Activated T-cell treated with anti-CD3 and anti-CD28 coated beads, Interleukin-2, amount 50 U/mL, for 1 hour (primary cell): ENCODE measurements at places on chromosomes 4 and X.

GRCh38 chr4:155305619-155306018 lies 71.1 kb downstream of the MAP9 start:
- DNase-seq, result no peak

DNA sequence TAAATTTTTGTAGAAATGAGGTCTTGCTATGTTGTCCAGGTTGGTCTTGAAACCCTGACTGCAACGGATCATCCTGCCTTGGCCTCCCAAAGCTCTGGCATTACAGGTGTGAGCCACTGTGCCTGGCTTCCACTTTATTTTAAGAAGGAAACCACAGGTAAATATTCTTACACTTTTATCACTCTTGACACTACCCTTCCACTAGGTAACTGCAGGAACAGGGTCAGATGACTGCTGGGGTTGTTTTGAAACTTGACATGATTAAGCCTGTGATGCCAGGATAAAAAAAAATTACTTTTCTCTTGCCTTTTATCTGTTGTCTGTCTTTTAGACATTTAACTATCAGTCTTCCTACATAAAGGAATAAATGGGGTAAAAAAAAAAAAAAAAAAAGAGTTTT lies 43.5 kb downstream of the COQ2 start:
- no peak for DNase-seq

DNA sequence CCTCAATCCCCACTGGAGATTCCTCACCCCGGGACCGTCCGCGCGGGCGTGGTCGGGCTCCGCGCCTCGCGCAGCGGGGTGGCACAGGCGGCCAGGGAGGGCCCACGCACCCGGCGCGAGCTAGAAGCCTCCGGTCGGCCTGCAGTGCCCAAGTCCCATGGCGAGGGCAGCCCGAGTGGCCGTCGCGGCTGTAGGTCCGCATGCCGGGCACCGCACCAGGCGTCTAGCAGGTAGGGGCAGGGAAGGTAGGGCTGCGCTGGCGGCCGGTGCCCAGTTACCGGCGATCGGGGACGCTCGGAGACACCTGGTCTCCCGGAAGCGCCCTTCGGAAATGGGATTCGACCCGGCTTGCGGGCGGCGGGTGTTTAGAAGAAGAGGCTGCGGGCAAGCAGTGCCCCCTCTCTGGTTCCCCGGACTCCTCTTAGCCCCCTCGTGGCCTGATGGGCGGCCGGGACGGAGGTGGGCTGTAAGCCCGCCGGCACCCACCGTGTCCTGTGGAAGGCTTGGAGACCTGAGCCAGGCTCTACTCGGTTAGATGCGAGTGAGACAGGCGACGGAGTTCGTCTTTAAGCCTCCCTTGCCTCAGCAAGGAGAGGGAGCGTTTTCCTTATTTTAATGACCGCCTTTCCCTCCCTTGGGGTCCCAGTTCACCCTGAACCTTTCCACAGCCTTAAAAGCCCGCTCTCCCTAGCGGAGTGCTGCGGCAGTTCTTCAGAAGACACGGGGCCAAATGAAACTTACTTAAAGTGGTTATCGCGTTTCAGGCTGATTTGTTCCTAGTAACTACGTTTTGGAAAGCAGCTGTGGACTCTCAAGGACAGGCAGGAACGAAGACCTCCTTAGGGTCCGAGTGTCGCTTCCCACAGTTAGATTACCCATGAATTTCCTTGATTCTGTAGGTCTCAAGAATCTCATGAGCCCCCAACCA lies 821 bp downstream of the SLITRK2 start:
- no peak for DNase-seq

- DNase-seq, result no peak
These were observed 48.8 kb upstream of the GALNT7 start for GRCh38 chr4:173119818-173120217.

- no peak for DNase-seq
These were observed 411.8 kb downstream of the PPP1R2C start for GRCh38 chrX:42366181-42366580.

DNA sequence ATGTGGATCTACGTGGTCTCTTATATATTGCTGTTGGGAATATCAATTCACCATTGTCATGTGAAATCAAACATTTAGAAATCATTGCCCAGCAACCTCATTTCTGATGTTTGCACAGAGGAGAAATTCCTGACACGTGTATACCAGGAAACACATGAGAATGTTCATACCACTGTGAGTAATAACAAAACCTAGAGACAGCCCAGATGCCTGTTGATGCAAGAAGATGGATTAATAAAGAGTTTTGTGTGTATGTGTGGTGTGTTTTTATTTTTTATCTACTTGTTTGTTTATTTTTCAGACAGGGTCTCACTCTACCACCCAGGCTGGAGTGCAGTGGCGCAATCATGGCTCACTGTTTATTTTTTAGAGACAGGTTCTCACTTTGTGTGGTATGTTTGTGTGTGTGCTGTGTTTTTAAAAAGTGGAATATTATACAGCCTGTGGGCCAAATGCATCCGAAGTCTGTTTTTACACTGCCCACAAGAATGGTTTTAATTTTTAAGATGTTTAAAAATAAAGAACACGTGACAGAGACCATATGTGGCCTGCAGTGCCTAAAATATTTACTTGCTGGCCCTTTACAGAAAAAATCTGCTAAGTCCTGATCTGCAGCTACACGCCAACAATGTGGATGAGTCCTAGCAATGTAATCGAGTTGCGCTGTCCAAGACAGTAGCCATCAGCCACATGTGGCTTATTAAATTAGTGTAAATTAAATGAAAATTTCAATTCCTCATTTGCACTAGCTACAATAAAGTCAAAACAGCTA lies 39.2 kb downstream of the TXLNG start:
- no peak for DNase-seq

GRCh38 chr4:116391020-116391419 lies 694.4 kb downstream of the TRAM1L1 start:
- no peak for DNase-seq

DNA sequence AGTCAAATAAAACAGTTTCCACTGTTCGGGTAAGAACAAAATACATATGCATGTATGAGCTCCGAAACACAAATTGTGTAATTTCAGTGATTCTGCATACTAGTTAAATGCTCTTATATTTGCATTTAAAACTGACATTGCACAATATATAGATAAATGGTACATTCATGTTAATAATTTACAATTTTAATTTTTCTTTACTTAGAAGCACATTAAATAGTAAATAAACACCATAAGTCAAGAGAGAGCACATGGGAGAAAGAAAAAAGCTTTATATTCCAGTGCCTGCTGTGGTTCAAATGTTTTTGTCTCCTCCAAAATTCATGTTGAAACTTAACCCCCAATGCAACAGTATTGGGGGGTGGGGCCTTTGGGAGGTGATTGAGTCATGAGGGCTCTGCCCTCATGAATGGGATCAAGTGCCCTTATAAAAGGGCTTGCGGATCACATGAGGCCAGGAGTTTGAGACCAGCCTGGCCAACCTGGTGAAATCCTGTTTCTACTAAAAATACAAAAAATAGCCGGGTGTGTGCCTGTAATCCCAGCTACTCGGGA lies 322.9 kb downstream of the BCOR start:
- DNase-seq, result no peak

DNA sequence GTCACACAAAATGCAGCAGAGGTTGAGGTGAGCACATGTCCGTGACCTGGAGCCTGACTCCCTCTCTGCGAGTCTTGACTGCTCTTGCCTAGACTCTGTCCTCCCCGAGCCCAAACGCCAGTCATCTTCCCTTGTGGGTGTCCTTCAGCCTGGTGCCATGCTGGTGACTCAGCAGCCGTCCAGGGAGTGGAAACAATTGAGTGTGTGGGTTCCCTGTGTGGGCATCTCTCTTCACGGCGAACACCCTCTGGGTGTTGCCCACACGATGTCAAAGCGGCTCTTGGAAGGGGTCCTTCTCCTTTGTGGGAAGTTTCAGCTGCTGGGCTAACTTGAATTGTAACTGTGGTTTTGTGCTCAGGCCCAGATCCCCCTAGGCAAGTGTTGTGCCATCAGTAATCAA lies 17.5 kb upstream of the MSANTD1 start:
- no peak for DNase-seq

DNA sequence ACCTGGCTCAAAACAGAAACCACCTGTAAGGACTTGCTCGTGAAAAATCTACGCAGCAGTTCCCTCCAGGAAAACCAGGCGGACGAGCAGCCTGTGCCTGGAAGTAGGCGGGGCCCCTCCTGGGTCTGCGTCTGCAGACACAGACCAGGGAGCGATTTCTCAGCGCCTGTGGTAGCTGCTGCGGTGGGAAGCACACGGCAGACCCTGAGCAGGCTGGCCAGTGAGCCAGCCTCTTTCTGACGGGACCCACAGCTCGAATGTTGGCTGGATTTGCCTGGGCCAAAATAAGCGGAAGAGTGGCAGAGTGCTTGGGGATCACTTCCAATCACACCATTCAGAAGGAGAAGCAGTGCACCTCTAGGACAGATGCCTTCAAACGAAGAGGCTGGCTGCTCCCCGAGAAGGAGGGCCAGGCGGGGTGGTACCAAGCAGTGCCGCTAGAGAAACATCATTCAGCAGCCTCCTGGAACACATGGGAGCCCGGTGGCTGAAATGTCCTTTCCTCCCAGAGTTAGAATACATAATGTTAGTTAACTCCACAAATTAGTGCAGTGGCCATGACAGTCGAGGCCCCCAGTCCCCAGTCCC lies 85.9 kb downstream of the GATB start:
- DNase-seq, result no peak

- no peak for DNase-seq
These were observed 20.2 kb downstream of the CETN2 start for GRCh38 chrX:152810403-152810802.

GRCh38 chr4:80423553-80424224 lies 88.2 kb downstream of the CFAP299 start:
- DNase-seq, result no peak

DNA sequence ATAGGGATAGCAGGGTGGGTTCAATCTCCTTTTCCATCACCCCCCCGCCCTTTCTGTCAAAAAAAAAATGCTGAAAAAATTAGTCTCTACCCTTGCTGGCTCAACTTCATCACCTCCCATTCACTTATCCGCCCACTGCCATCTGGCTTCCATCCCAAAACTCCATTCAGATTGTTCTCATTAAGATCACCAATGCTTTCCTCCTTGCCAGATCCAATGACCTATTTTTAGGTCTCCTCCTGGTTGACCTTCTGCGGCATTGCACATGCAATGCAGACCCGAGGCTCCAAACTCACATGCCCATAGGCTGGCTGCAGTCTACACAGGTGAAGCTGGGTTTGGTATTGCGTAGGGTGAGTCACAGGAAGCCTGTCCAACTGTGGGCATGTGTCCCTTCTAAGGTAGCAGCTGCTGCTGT lies 21.1 kb upstream of the STIM2 start:
- DNase-seq, result no peak

- no peak for DNase-seq
These were observed 146.0 kb downstream of the STIM2 start for GRCh38 chr4:27006646-27007045.

DNA sequence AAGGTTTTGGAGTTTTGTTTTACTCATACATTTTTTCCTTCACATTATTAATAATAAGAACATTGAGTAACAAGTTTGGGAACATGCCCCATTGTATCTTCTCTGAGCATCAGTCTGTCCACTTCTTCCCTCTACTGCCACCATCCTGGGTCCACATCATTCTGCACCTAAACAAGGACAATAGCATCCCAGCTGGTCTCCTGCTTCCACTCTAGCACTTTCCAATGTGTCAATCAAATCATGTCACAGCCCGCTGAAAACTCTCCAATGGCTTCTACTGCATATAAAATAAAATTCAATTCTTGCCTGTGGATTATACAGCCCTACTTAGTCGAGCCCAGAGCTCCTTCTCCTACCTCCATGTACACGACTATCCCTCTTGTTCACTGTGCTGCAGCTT lies 66.8 kb upstream of the RBPJ start:
- DNase-seq, result no peak

DNA sequence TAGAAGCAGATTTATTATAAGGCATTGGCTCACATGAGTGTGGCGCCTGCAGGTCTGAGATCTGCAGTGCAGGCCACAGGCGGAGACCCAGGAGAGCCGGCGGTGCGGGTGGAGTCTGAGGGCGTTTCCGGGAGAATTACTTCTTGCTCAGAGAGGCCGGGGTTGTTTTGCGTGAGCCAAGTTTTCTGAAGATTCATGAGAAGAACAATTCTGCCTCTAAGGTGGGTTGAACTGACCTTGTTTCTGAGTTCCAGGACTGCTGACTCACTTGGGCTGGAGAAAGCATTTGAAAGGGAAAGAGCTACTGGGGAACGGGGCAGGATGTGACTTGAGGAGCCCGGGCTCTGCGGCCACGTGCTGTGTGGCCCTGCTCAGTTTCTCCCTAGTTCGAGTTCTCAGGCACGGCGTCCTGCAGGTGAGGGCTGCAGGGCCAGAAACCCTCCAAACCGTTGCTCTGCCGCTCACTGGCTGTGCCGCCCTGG lies 36.7 kb upstream of the SORCS2 start:
- no peak for DNase-seq

DNA sequence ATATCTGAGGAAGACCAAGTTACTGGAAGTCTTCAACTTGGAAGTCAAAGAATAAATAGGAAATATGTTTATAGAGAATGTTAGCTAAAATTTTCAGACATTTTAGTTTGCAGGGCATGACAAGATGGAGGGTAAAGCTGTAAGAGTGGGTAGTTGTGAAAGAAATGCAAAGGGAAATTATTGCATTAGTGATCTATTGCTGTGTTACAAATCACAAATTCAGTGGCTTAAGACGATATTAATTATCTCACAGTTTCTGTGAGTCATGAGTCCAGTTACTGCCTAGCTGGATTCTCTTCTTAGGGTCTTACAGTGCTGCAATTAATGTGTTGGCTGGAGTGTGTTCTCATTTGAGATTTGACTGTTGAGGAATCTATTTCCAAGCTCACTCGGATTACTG lies 62.9 kb upstream of the CAMK2D start:
- no peak for DNase-seq

GRCh38 chr4:34766935-34767334 lies 1477.4 kb downstream of the ARAP2 start:
- no peak for DNase-seq

GRCh38 chrX:39591099-39591498 lies 506.7 kb downstream of the BCOR start:
- DNase-seq, result no peak

DNA sequence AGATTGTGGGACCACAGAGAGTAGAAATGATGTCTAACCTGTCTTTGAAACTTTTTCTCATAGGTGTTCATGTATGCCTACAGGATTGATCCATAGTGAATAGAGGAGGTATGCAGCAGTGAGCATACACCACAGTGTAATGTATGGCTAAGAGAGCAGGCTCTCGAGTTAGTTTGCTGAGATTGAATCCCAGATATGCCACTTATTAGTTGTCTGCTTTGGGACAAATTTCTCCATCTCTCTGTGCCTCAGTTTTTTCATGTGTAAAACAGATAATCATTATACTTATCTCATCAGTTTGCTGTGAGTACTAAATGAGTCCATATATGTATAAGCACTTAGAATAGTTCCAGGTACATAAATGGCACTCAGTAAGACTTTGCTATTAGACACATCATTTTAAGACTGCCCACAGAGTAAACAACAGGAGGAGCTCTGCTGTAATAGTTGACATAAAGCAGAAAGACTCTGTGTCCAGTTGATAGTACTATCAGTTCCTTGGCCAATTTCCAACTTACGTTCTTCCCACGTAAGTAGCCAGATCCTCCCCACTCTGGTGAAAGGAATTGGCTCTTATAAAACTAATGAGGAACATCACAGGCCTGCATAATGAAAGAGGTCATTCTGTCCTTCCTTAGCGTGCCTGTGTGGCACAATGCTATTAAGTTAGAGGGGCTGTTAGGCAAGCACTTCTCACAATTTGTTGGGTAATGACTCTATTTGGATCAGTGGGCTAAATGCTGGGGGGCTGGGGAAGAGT lies 20.7 kb upstream of the RNF150 start:
- DNase-seq, result no peak
